Activated gamma-delta T cell (primary cell): ENCODE measurements at places on chromosomes 12 and 14.

GRCh38 chr12:16636435-16637055, 30.6 kb upstream of the LMO3 start:
- DNase-seq, result no peak

GRCh38 chr12:46109343-46110222, 119.2 kb upstream of the SCAF11 start:
- no peak for DNase-seq

DNA sequence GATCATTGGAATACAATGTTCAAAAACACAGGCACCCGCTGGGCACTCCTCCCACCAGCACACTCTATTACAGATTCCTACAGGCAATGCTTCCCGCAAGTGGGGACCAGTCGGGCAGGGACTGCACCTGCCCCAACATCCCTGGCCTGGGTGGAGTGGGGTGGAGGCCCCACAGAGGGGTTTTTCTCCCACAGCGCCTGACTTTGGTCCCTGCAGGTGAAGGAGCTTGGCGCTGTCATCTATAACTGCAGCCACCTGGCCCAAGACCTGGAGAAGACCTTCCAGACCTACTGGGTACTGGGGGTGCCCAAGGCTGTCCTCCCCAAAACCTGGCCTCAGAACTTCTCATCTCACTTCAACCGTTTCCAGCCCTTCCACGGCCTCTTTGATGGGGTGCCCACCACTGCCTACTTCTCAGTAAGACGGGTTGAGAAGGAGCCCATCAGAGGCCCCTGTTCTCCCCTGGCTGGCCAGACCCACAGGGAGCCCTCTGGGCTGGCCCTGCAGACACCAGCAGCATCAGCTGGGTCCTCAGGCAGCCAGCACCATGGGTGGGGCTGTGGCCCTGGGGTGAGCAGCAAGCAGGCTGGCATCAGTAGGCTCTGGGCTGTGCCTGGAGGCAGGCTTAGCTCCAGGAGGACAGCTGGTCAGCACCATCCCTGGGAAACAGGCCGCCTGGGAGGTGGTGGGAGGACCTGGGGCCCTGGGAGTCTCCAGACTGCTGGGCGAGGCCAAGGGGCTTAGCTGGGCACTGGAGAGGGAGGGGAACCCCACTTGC, 6.0 kb downstream of the PLD4 start:
- DNase-seq, result no peak

DNA sequence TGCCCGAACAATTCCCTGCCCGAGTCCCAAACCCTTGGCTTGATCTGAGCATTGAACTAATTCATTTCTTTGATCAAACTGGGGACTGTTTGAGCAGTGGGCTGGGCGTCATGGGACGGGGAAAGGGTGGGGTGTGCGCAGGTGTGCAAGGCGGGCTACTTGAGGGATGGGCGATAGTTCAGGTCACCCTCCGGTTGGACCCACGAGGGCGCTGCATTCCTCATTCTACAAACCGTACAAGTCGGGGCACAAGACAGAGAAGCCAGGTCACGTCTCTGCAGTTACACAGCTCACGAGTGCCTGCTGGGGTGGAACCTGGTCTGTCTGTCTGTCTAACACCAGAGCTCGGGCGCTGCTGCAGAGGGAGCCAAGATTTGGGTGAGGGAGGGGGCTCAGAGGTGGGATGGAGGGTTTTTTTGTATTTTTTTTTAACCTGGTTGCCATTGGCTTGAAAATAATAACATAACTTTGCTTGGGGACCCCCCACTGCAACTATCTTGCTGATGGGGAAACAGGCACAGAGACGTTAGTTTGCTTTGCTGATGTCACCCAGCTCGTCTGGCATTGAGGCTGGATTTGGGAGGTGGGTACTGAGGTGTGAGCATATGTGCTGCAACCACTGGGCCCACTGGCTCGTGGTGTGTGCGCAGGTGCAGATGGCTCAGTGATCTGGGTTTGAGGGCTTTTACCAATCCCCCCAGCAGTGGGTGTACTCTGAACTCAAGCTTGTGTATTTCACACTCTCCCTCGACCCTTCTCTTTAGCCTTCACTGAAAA, 7.6 kb upstream of the RTL1 start:
- DNase-seq, result no peak

- no peak for DNase-seq
Measured at GRCh38 chr14:50225974-50226297, 5.4 kb downstream of the SOS2 start.

GRCh38 chr12:98750511-98750910, 105.4 kb downstream of the APAF1 start:
- no peak for DNase-seq
